ENCODE measurements at places on chromosomes 2 and 18. TPM values are rescaled to one million over a fixed set of nuclear protein-coding genes. Genes with fewer than 3 reads are reported as not detected.

DNA sequence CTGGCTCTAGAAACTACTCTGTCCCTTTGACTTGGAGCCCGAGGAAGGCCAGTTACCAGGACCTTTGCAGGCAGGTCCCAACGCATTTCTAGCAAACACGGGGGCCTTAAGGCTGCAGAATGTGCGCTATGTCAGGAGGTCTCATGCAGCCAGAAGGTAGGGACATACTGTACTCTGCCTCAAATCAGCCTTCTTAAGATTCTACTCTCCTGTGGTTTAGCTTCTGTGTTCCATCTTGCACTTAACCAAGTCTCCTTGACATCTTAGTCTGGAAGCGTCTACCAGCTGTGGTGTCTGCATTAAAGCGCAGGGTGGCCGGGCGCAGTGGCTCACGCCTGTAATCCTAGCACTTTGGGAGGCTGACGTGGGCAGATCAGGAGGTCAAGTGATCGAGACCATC lies 65.5 kb downstream of the STEAP3 start:
- no peak for DNase-seq
- no peaks in the 10 kb centered on the region for H3K27me3 ChIP-seq
- H3K4me3 ChIP-seq = no peak overlapping the region
- no peaks in the 10 kb centered on the region for H3K36me3 ChIP-seq
- H3K27ac ChIP-seq = no peak overlapping the region
- H3K4me1 ChIP-seq = no peaks in the 10 kb centered on the region

The MGAT5 gene
- 36.9 TPM for total RNA-seq

- H3K4me1 ChIP-seq = peaks cover 85% of the 10 kb centered on the region
- peak overlapping the region; percentile 8 for H3K4me3 ChIP-seq
- H3K27ac ChIP-seq = peak overlapping the region; percentile 70
- no peaks in the 10 kb centered on the region for H3K27me3 ChIP-seq
- peaks cover 10% of the 10 kb centered on the region for H3K36me3 ChIP-seq
- DNase-seq = no peak
These were observed 10.6 kb downstream of the CUL3 start for GRCh38 chr2:224574423-224575084.

The KCNG2 gene
- total RNA-seq = not detected

Measured in activated CD8-positive, alpha-beta T cell treated with anti-CD3 and anti-CD28 coated beads for 36 hours (primary cell).